ENCODE measurements at places on chromosomes 4 and X. TPM values are rescaled to one million over a fixed set of nuclear protein-coding genes. Genes with fewer than 3 reads are reported as not detected.

Gene APELA
- polyA plus RNA-seq: not detected

DNA sequence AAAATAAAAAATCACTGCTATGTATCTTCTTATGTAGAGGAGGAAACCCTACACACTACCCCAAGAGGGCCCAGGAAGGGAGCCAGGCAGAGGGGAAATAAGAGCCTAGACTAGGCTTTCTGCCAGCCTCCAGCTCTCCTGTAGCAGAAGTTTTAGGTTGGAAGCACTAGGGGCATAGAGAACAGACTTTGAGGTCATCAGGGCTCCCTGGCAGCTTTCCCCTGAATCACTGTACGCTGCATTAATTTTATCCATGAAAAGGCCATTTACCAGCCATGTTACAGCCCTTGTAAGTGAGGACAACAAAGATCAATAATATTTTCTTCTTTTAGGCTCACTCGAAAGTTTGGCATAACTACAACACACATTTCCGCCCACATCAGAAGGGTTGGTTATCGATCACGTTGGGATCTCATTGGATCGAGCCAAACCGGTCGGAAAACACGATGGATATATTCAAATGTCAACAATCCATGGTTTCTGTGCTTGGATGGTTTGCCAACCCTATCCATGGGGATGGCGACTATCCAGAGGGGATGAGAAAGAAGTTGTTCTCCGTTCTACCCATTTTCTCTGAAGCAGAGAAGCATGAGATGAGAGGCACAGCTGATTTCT is 24.7 kb downstream of the RPL9 start:
- no peak for DNase-seq

DNA sequence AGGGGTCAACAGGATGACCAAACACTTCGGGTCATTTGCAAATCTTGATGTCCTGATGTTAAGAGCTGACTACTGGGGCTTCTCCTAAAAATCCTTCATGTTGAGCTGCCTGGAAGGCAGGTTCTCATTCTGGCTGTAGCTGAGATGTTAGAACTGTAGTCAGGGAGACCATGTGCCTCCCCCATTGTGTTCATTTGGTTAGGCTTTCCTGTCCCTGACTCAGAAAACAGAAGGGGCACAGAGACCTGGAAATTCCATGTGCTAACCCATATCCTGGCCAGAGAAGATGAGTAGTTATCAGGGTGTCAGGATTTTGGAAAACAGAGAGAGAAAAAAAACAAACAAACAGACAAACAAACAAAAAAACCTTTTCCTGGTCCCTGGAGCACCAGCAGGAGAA is 177.5 kb downstream of the AR start:
- no peak for DNase-seq

DNA sequence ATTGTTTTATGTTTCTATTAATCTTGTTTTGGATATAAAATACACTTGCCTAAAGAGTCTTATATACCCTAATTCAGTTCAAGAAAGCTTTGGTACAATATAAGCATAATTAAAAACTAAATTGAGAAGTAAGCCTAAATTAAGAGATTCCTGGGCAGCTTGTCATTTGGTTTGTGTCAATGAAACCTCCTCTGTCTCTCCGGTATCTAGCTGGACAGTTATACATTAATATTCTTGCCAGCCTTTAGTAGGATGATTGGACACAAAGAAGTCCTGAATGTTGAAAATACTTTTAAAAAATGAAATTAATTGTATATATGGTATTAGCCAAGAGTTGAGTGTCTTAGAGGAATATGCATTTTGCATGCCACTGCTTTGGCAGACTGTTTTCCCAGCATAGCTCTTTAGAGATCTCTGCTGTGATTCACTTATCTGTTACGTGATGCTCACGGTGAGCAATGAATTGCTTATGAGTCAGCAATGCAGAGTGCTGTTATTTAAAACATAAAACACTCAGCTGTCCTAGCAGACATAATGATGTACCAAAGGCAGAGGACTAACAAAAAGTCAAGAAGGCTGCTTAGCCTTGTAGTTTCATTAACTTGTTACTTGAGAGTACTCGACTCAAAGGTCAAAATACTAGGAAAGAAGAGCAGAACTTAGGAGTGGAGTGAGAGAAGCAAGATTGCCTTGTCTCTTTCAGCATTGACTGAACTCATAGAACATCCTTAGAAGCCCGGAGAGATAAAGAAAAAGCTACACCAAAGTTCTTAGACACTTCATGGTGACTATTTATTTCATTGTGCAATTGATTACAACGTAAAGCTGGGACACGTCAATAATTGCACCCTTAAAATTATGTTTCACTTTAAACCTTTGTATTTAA is 1296.1 kb upstream of the PCDH7 start:
- peak; percentile 68 for DNase-seq

- DNase-seq: no peak
These were observed 92.4 kb upstream of the SMIM10 start for GRCh38 chrX:134898440-134898839.

Gene GAGE12J
- not detected for polyA plus RNA-seq

Gene SCFD2
- 16.4 TPM for polyA plus RNA-seq

DNA sequence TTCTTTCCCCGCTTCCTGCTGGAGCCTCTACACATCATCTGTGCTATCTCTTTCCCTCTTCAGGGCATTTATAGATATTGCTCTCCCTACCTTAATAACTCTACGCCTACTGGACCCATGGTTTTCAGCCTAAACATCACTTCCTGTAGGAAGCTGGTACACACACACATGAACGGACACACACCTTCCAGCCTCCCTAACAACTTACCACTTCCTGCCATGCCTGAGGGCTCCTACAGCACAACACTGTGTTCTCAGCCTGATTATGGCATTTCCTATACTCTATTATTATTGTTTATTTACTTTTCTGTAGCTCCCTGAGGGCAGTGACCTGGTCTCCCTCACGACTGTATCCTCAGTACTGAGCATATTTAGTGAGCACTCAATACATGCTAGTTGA is 163.6 kb upstream of the MAP3K15 start:
- DNase-seq: no peak

DNA sequence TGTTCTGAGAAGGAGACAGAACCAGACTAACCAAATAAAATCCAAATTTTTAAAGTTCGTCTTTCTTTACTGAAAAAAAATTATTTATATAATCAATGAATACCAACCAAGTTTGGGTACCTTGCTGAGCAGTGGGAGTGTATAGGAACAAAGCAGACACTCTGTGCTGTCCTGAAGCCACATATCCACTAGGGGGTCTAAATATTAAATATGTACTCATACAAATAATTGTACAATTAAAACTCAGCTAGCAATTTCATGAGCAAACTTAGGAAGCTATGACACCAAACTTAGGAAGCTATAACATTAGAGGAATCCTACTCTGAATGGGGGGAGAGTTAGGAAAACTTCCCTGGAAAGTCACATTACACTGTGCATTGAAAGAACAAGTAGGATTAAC is 582.0 kb upstream of the EPHA5 start:
- no peak for DNase-seq

GRCh38 chr4:38804654-38805295 is at the start of gene TLR1:
TLR1 (minus strand) TSS chr4:38804791; CDS start chr4:38798831, 5,960 bp downstream.
- DNase-seq: no peak

GRCh38 chr4:21697583-21697982 is 251.0 kb downstream of the KCNIP4 start:
- DNase-seq: no peak

Data from AG04450 (cell line).